ENCODE measurements at places on chromosomes 2 and 18. TPM values are rescaled to one million over a fixed set of nuclear protein-coding genes. Genes with fewer than 3 reads are reported as not detected.

- no peak for DNase-seq
Observed at GRCh38 chr2:46010223-46010924, 286.8 kb upstream of the EPAS1 start.

DNA sequence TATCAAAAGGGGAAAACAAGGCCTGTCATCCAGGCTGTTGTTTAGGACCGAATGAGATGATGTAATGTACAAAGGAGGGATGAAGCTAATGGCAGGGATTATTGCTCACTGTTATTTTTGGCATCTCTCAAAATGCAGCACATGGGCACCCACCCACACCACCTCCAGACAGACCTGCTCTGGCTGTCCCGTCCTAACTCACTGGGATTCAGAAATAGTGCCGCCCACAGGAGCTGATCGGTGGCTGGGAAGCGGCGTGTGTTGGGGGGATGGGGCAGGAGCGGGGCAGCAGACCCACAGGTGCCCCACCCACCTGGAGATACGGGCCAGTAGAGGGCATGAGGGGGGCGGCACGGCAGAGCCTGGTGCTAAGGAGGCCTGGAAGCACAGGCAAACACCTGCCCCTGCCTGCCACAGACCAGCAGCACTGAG is 52.2 kb downstream of the CRACDL start:
- no peak for DNase-seq

DNA sequence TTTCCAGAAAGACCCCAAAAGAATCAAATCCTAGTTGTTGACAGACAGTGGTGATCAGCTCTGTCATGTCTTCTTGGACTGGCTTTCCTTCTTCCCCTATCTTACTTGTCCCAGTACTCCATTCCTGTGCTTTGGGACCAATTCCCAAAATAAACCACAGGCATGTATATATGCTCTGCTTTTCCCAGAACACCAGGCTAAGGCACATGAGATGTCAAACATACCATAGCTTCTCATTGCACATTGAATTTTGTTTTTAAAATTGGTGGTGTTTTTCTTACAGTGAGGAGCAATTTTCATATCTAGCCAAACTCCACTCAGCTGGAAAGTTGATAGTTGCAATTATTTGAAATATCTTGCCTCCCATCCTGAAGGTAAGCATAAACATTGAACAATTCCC is 88.9 kb upstream of the RGPD4 start:
- no peak for DNase-seq

GRCh38 chr18:2572892-2573291 is 1.5 kb downstream of the NDC80 start:
- no peak for DNase-seq

DNA sequence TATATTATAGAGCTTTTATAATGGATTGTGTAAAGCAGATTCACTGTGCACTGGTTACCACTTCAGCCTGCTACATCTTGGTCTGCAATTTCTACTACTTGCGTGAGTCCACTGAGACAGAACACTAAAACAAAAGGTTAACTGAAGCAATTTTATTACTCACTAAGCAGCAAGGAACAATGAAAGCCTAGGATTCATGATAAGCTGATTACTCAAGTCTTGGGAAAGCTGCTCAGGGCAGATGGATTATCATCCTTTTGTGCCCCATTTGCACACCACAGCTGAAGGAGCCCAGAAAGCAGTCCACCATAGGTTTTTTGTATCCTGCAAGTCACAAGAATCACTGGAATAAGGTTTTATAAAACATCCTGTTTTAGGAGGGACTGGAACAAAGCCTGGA is 1215.2 kb upstream of the TMEFF2 start:
- DNase-seq, result no peak

- no peak for DNase-seq
Observed at GRCh38 chr2:71102981-71103681, 26.9 kb downstream of the MCEE start.

DNA sequence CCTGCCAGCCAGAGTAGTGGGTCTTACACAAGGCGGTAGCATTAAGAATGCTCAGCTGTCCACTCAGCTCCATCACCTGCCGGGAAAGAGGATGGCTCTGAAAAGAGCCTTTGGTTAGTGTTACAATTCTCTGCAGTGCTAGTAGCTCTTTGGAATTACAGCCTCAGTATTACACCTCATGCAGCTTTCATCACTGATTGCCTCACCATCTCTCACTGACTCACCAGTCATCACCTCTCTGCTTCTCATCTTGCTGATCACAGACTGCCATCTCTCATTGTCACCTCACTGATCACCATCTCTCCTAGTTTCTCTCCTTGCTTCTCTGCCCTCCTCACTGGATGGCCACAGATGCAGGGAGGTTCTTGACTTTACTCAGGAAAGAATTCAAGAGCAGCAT is 573.5 kb upstream of the SETBP1 start:
- DNase-seq, result no peak

The GPD2 gene
- total RNA-seq, result 45.0 TPM

The SERPINB4 gene
- total RNA-seq, result not detected

The DNAJC27 gene
- total RNA-seq, result 2.4 TPM

The C2orf66 gene
- 0.07 TPM for total RNA-seq
